ENCODE measurements at places on chromosomes 11 and 22. TPM values are rescaled to one million over a fixed set of nuclear protein-coding genes. Genes with fewer than 3 reads are reported as not detected.

GRCh38 chr11:976431-977160 is 50.9 kb downstream of the AP2A2 start:
- H3K27ac ChIP-seq: no peak overlapping the region
- H3K4me3 ChIP-seq: no peak overlapping the region
- peaks cover 18% of the 10 kb centered on the region for H3K36me3 ChIP-seq
- no peaks in the 10 kb centered on the region for H3K4me1 ChIP-seq

- peak; percentile 55 for DNase-seq
- no peaks in the 10 kb centered on the region for H3K36me3 ChIP-seq
- peaks cover 42% of the 10 kb centered on the region for H3K4me1 ChIP-seq
- H3K27ac ChIP-seq: no peak overlapping the region
These were observed 101.8 kb downstream of the NAV2 start for GRCh38 chr11:19814421-19814820.

DNA sequence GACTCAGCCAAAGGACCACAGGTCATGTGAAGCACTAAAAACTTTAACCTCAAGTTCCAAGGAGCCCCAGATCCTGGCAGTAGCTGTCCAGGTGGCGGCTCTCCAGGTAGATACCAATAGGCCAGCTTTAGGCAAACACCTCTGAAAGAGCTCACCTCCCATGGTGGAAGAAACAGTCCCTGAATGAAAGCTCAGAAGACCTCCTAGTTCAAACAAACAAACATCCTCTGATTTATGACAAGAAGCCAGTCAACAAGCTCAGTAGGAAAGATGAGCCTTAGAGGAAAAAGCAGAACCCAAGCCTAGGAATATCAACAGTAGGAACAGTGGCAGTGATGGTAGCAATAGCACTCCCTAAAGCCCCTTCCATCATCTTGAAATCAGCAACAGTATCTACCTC is 17.2 kb downstream of the ABTB2 start:
- H3K4me3 ChIP-seq: no peak overlapping the region
- no peak overlapping the region for H3K27ac ChIP-seq
- H3K27me3 ChIP-seq: no peaks in the 10 kb centered on the region
- no peak for DNase-seq
- H3K36me3 ChIP-seq: no peaks in the 10 kb centered on the region

DNA sequence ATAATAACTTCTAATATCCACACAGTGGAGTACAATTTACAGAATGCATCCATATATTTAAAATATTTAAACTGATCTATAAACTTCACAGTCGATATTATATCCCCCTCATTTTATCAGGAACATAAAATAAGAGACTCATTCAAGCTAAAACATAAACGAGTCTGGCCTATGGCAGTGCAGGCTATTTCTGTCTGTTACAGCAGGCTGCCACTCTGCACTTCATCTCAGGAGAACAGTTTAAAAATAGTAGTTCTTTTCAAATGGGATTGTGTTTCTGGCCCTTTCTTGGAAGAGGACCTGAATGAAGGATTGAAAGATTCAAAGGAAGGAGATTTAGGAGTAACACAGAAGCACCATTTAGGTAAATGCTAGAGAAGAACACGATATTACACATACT is 915.7 kb downstream of the NTM start:
- H3K36me3 ChIP-seq: no peaks in the 10 kb centered on the region
- DNase-seq: no peak
- peaks cover 3% of the 10 kb centered on the region for H3K4me1 ChIP-seq
- no peak overlapping the region for H3K27ac ChIP-seq

DNA sequence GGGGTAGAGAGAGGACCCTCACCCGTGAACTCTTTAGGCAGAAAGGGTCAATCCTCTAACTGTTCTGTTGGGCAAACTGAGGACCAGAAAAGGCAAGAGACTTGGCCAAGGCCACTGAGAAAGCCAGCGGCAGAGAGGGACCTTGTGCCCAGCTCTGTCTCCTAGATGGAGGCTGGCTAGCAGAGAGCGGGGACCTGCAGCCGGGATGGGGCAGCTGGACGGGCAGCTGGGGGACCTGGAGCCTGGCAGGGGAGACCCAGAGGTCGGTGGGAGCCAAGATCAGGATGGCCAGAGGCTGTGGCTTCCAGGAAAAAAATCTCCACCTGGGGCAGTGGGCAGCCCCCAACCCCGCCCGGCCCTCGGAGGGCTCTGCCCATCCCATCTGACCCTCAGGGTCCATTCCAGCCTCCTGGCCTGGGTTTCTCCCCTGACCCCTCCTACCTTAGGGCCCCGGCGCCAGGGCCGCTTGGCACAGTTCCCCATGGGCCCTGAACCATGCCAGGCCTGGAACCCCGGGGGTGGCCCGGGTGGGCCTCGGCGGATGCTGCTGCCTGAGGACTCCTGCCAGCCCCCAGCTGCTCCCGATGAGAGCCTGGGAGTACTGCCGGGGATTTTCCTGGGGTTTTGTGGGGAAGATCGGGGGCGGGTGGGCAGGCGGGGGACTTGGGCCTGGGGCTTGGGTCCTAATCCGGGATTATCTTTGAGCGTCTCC is at the start of gene CABP2:
TSS of gene CABP2 (minus strand) at position 603 of the 712 bp plus-strand sequence. CDS start at position 483, 120 bp downstream.
- H3K4me1 ChIP-seq: no peaks in the 10 kb centered on the region
- H3K4me3 ChIP-seq: no peak within 1 kb of the TSS
- no peaks in the 10 kb centered on the region for H3K36me3 ChIP-seq
- no peaks in the 10 kb centered on the region for H3K27me3 ChIP-seq
- H3K27ac ChIP-seq: no peak within 1 kb of the TSS

GRAMD1B gene
- total RNA-seq: 25.9 TPM

OR8A1 gene
- not detected for total RNA-seq

Data from H9 (cell line).